ENCODE measurements at places on chromosomes 7 and 10.

- no peak for DNase-seq
Observed at GRCh38 chr10:43239756-43240155, 27.1 kb downstream of the RASGEF1A start.

- DNase-seq: no peak
Observed at GRCh38 chr10:118497227-118497626, 98.2 kb downstream of the PRLHR start.

- DNase-seq: no peak
Observed at GRCh38 chr7:29146057-29146706, at the start of gene CPVL. TSS of gene CPVL (minus strand) at chr7:29146537. CDS start at chr7:29121061, 25,476 bp downstream.

- no peak for DNase-seq
Observed at GRCh38 chr10:95697429-95697828, 3.7 kb upstream of the TCTN3 start.

DNA sequence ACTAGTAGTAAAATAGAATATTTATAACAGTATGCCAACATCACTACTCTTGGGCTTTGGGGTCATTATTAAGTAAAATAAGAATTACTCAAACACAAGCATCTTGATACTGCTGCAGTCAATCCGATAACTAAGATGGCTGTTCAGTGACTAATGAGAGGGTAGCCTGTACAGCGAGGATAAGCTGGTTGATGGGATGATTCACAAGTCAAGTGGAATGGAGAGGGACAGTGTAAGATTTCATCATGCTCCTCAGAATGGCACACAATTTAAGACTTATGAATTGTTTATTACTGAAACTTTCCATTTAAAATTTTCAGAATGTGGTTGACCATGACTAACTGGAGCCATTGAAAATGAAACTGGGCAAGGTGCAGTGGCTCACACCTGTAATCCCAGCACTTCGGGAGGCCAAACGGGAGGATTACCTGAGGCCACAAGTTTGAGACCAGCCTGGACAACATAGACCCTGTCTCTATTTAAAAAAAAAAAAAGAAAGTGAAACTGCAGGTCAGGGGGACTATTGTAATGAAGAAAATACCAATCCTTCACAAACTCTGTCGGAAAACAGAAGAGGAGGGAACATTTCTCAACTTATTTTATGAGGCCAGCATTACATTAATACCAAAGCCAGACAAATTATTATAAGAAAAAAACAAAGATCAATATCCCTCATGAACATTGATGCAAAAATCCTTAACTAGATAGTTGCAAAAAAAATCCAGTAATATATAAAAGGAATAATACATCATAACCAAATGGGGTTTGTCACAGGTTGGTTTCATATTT, 11.2 kb downstream of the AVL9 start:
- no peak for DNase-seq

- no peak for DNase-seq
Observed at GRCh38 chr7:44388089-44388970, 62.9 kb upstream of the CAMK2B start.

DNA sequence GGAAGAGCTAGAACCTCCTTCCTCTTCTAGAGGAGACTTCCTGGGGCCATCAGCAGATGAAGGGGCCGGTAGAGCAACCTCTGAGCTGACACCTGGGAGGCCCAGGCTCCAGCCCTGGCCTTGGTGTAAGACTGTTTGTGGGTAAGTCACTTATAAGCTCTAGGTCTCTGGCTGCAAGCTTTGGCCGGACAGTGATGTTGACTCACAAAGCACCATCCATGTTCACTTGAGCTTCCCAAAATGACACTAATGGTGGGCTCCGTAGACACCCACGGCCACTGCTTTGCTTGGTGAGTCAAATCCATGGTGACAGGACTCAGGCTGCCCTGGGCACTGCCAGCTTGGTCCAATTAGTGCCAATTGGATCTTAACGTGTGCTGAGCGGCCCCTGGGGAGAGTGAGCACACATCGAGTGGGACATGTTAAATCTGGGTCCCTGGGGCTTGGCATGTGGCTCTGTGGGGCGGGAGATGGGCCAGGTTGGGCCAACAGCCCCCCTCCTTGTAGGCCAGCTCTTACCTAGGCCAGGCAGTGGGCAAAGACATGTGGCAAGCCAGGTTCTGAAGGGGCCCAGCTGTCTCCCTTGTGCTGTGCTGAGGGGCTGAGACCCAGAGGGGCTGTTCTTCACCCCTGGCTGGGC, 16.7 kb downstream of the NEURL1 start:
- no peak for DNase-seq

DNA sequence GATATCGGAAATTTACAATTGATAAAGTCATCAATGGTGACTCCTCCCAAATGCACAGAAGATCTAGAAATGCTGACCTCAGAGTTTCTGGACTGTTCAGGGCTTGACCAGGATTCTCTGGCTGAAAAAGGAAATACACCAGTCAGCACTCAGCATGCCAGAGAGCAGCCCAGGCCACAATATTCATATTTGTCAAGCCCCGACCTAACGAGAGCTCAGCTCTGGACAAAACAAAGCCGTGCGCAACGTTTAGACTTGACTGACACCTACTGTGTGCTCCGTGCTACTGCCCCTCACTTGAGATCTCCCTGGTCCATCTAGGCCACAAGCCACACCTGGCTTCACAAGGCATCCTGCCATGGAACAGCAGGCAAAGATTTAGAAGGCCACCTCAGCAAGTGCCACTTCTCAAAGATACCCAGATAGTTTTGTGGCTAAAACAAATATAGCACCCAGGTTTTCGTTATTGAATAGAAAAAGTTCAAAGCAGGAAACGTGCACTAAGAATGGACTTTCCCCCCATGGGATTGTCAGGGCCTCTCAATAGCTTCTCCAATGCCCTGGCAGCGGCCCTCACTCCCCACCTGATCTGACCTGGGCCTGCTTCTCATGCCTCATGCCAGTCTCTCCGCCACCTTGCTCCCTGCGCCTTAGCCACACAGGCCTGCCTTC, 218.3 kb downstream of the FAM107B start:
- DNase-seq: no peak

GRCh38 chr7:131524703-131525102, 31.7 kb downstream of the PODXL start:
- no peak for DNase-seq

GRCh38 chr10:58723966-58724365, 211.3 kb downstream of the BICC1 start:
- DNase-seq: no peak

GRCh38 chr10:98431016-98431415, 15.7 kb downstream of the HPS1 start:
- peak; percentile 8 for DNase-seq

All from activated naive CD4-positive, alpha-beta T cell treated with anti-CD3 and anti-CD28 coated beads, Interleukin-2, amount 10 ng/mL, durations not matched to agents 7 days and 5 days (primary cell).